ENCODE measurements at places on chromosomes 3 and 15.

- no peak for DNase-seq
Measured at GRCh38 chr15:89621547-89621946, 33.7 kb downstream of the KIF7 start.

DNA sequence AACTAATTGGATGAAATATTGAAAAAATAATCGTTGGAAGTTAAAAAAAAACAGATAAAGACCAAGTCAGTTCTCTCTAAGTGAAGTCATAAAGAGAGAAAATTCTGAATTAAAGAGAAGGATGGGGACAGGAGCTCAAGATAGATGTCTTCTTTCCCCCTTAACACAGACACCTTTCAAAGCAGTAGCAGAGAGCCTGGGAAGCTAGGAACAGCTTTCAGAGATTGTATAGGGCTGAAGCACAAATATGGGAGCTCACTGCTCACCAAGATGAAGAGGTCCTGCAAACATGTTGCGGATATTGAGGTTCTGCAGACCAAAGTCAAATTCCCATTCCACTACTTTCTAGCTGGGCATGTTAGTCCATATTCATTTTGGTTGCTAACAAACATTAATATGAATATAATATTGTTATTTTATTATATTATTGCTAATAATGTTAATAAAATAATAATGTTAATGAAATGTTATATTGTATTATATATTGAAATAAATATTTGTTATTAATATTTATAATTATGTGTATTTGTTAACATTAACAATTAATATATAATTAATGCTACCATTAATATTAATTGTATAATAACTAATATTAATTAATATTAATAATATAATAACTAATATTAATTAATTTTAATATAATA lies 319.1 kb downstream of the OXSM start:
- no peak for DNase-seq

GRCh38 chr3:38164643-38164951 lies 740 bp upstream of the OXSR1 start:
- DNase-seq = no peak

GRCh38 chr15:73295630-73296286 lies 73.0 kb downstream of the HCN4 start:
- no peak for DNase-seq

DNA sequence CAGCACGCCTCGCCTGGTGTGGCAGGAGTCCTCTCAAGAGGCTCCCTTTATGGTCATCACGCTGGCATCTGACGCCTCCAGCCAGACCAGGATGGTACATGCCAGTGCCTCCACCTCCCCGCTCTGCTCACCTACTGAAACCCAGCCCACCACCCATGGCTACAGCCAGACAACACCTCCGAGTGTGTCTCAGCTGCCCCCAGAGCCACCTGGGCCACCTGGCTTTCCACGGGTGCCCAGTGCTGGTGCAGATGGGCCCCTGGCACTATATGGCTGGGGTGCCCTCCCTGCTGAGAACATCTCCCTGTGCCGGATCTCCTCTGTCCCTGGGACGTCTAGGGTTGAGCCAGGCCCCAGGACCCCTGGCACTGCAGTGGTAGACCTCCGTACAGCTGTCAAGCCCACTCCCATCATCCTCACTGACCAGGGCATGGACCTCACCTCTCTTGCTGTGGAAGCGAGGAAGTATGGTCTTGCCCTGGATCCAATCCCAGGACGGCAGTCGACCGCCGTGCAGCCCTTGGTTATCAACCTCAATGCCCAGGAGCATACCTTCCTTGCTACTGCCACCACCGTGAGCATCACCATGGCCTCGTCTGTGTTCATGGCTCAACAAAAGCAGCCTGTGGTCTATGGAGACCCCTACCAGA lies 19.9 kb upstream of the APEH start:
- no peak for DNase-seq

DNA sequence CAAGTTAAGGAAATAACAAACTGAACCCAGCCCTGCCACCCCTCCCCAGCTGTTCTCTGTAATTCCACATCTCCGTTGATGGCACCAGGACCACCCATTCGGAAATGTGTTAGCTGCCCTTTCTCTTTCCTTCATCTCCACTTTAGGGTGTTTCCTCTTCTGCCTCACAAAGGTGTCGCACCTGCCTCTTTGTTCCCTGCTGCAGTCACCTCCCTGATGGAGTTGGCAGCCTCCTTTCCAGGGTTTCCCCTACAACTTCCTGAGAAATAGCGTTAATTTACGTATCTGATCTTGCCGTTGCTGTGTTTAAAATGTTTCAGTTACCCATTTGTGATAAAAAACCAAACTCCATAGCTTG lies 57.3 kb downstream of the GPR171 start:
- DNase-seq = no peak

- peak; percentile 62 for DNase-seq
Measured at GRCh38 chr15:66293419-66294156, at the start of gene DIS3L. DIS3L (plus strand) TSS chr15:66293568; CDS start chr15:66293597, 29 bp downstream.

DNA sequence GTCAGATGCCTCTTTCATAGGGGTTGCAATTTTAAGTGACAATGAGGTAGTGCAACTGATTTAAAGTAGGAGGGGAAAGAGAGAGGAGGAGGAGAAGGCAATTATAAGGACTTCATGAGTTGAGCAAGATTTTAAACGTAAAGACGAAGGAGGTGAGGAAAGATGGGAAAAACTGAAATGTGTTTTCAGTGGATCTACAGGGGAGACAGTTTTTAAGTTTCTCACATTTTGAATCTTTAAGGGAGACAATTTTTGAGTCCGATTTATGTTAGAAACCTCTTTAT lies 68.7 kb upstream of the LIMD1 start:
- no peak for DNase-seq

DNA sequence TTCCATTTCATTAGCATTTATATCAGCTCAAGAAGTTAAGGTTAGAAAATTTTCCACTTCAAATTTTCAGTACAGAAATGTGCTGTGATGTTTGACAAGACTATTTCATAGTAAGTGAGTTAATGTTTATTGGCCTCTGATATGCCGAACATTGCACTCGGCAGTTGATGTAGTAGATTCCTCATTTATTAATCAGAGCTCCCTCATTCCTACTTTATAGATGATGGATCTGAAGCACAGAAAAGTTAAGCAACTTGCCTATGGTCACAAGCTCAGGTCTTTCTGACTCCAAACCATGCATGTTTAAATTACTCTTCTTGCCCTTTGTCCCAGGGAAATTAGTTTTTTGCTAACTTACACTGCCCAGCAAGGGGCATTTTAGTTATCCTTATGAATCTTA lies 92.0 kb downstream of the ATG7 start:
- no peak for DNase-seq

DNA sequence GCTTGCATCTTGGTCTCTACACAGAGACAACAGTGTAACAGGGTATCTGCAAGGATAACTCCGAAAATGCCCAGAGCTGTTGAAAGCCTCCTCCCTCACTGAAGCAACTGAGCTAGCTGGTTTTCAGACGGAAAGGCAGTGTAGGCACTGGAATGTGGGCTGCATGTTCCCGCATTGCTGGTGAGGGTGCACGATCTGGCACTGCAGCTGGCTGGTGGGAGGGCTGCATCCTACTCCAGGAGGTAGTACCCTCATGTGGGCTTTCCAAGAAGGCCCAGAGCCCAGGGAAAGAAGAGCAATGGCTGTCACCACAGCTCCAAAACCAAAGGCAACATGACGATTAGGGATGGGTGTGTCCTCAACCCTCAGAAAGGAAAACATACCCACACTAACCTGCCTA lies 28.7 kb upstream of the RPS17 start:
- DNase-seq = no peak

- no peak for DNase-seq
Measured at GRCh38 chr3:178665747-178666146, 129.5 kb downstream of the KCNMB2 start.

DNA sequence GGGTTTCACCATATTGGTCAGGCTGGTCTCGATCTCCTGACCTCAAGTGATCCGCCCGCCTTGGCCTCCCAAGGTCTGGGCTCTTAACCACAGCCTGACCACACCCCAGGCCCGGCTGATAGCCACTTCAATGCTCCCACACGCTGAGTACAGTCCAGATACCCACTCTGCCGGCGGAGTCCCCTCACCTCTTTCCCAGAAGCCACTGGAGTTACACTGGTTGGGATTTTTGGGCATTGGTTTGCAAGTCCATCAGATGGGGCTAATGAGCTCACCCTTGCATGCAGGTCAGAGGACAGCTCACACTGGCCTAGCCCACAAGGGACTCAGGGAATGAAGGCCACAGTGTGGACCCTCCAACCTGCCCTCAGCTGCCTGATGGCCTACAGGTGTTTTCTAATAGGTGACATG lies 60.1 kb downstream of the IQSEC1 start:
- no peak for DNase-seq

DNA sequence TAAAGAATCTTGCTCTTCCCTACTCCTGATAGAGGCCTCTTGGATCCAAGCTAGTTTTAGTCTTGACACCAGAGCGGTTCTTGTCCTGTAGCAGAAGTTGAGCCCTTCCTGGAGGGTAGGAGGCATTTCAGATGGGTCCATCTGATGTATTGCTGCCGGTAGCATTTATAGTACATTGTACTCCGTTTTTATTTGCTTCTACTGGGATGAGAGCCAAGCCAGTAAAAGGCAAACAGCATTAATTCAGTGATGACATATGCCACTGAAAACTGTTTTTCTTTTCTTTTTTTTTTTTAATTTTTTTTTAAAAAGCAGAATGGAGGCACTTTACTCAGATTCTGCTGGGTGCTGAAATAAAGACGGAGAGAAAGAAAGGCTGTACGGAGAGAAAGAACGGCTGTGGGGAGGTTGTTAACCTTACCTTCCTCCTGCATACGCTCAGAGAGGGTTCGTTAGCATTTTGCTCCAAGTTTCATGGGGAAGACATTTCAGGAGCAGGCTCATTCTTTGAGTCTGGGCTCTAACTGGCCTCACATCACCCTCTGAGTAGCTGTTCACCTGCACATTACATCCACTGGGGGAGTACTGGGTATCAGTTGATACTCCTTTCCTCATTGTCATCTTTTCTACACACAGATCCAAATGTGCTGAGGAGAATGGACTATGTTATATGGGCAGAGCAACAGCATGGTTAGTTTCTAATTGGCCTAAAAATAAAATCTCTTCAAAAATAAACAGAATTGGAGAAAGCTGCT lies 161.5 kb downstream of the FEZF2 start:
- no peak for DNase-seq

DNA sequence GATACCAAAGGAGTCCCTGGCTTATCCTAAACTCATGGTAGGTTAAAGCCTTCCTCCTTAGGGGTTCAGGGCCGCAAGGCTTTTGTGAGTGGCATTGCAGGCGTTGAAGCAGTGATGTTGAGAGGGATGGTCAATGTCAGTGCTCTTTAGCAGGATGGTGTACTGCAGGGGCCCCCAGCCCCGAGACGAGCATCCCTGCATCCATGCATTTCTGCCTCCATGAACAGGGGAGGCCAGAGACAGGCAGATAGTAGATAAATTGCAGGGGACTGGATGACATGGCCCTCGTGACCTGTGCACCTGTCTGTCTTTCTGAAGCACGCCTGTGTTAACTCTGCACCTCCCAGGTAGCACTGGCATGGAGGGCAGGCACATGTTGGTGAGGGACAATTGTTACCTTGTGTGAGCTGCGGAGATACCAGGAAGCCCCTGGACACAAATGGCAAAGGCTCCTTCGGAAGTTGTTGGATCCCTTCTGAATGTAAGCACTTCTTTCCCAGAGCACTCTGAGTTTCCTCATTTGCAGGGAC lies 133.5 kb downstream of the SNRPN start:
- DNase-seq = no peak

- no peak for DNase-seq
Measured at GRCh38 chr3:189652042-189652441, 20.9 kb downstream of the TP63 start.

DNA sequence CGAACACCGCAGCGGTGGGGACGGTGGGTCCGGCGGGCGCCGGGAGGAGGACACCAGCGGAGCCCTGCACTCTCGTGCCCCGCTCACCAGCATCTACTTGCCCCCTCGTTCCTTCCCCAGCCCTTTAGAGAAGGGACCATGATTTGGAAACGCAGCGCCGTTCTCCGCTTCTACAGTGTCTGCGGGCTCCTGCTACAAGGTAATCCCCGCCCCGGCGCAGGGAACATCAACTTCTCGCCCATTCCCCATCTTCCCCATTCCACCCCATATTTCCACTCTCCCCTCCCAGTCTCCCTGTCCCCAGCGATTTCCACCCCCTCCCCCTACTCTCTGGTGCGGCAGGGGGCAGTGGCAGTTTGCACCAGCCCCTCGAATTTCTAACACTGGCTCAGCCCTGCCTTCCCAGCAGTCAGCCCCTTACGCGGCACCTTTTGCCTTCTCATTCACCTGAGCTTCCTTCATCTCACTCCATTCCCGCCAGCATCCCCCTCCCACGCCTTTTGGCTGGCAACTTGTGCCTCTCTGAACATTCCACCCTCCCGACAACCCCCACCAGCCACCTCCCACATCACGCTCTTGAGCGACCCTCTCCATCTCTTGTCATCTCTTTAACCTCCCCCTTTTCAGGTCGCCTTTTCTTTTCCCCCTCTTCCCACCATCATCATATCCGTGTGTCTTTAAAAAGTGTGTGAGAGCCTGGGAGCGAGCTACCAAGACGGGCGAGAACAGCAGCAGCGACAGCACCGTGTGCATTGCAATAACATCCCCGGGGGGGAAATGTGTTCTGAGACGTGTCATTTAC lies 882 bp downstream of the CADM2 start:
- no peak for DNase-seq

GRCh38 chr15:100200287-100200880 lies 141.4 kb downstream of the ADAMTS17 start:
- no peak for DNase-seq

- DNase-seq = no peak
Measured at GRCh38 chr3:172219750-172220149, 180.4 kb downstream of the FNDC3B start.

GRCh38 chr3:111723293-111724215 lies 128.4 kb upstream of the ZBED2 start:
- DNase-seq = no peak

DNA sequence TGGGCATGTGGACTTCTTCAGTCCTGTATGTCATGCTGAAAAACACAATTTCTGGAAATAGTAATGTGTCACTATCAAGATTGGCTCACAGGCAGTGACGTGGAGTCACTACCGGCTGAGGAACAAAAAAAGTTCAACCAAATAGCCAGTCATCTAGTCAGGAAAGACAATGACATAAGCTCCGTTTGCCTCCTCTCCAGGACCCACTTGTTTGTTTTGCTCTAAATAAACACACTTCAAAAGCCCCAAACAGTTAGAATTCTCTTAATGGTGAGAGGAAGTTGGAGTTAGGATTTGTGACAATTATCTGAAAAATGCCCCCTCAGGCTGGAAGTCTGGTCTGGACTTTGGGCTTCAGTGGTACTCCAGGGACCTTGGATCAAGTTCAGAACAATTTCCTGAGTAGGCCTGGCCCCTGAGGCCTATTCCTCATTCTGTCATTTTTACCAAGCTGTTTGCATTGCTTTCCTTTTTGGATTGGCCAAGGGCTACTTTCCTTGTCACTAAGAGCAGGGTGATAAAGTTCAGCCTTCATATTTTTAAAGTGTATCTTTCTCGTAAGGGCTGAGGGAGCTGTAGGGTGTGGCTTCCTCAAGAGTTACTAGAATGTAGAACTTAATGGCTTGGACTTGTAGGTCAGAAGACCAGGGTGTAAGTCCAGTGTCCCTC lies 98.9 kb downstream of the EOMES start:
- DNase-seq = no peak

GRCh38 chr3:94937980-94938379 lies 875.1 kb downstream of the NSUN3 start:
- no peak for DNase-seq

- no peak for DNase-seq
Measured at GRCh38 chr3:46472736-46473135, 8.0 kb upstream of the LTF start.
